ENCODE measurements at places on chromosomes 1 and 21.

GRCh38 chr21:44618504-44618903 is 6.6 kb downstream of the KRTAP10-8 start:
- DNase-seq = no peak

DNA sequence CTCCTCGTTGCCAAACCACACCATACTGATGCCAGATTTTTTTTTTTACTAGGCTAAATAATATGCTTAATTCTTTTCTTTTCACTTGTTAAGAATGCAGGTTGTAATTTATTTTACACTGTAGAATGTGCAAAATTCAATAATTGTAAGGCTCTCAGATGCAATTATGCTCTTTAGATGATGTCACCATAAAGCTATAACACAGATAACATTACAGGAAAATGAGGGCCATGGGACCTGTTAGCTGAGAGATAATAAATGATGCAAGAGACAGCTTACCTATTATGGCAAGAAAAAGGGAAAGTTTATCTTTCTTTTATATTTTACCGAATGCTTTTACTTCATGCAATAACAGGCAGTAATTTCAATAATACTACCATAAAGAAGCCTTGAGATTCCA is 35.4 kb downstream of the CHRM3 start:
- DNase-seq = no peak

GRCh38 chr1:73593364-73593763 is 604.6 kb downstream of the LRRIQ3 start:
- DNase-seq = no peak

- no peak for DNase-seq
Observed at GRCh38 chr21:14768042-14768441, 221.9 kb upstream of the SAMSN1 start.

GRCh38 chr1:147758379-147759100 is 1.9 kb downstream of the GJA5 start:
- no peak for DNase-seq

DNA sequence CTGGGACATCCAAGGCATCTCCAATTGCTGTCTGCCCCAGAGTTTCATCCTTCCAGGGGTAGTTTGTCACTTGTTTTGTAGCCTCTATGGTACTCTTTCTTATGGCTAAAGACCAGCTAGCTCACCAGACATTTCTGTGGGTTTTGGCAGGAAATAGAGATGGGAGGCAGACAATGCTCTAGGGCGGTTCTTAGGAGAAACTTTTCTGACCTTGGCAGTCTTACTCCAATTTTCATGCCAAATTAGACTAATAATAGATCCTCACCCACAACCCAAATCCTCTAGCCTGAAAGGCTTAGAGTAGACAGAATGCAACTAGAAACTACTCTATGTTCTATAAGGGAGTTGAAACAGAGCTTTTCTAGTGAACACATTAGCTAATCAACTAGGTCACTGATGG is 69.8 kb downstream of the LRIG2 start:
- DNase-seq = no peak

DNA sequence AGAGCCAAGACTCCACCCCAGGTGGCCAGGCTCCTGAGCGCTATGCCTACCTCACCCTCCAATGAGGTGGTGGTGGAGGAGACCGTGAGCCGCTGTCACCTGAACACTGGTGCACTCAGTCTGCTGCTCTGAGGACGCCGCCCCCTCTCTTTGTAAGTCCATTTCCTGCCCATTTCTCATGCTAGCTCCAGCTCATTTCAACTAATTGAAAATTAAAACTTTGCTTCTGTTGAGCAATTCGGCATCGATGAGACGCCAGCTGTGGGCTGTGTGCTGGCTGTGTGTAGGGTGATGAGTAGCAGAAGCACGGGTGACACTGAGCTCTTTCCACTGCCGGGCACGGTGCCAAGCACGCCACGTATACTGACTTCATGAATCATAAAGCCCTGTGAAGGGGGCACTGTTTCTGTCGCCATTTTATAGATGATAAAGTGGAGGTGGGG is 11.2 kb downstream of the TNFRSF1B start:
- no peak for DNase-seq

- DNase-seq = no peak
Observed at GRCh38 chr1:186244825-186245224, 130.2 kb downstream of the TPR start.

- no peak for DNase-seq
Observed at GRCh38 chr1:24490101-24490781, 12.4 kb upstream of the RCAN3 start.

- no peak for DNase-seq
Observed at GRCh38 chr21:41927727-41928409, 25.9 kb downstream of the C2CD2 start.

DNA sequence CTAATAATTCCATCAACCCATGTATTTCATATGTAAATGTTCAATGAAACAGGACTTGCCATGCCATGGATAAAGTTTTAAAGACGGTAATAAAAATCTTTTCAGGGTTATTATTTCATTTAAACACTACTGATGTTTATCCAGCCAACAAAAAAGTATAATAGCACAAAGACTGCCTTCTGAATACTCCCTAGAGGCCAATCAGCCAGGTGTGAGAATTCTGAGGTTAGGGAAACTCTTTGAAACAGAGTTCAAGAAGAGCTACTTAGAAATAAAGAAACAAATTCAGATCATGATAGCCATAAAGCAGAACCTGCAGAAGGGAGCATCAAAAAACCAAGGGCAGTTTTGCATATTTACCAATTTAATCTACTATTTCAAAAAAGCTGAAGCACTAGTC is 48.7 kb downstream of the AKT3 start:
- DNase-seq = no peak

DNA sequence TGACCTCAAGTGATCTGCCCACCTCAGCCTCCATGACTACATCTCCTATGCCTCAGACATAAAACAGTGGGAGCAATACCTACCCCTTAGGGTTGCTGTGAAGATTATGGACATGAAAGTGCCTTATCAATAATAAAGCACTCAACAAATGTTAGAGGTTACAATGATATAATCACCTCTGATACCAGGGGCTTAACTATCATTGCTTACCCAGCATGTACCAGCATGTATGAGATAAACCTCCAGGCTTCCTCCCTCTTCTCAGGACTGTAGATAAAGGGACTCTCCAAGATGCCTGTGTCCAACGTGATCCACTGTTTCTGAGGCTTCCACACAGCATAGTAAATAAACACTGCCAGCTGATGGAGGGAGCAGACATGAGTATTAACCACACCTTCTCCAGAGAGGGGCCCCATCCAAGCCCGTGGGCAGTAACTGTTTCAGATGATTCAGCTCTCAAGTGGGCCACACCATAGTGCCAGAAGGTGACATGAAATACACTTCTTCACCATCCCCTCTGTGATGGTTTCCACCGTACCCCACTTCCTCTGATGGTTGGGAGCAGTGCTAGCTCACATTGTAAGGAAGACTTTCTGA is 26.2 kb downstream of the RHBDL2 start:
- DNase-seq = no peak

DNA sequence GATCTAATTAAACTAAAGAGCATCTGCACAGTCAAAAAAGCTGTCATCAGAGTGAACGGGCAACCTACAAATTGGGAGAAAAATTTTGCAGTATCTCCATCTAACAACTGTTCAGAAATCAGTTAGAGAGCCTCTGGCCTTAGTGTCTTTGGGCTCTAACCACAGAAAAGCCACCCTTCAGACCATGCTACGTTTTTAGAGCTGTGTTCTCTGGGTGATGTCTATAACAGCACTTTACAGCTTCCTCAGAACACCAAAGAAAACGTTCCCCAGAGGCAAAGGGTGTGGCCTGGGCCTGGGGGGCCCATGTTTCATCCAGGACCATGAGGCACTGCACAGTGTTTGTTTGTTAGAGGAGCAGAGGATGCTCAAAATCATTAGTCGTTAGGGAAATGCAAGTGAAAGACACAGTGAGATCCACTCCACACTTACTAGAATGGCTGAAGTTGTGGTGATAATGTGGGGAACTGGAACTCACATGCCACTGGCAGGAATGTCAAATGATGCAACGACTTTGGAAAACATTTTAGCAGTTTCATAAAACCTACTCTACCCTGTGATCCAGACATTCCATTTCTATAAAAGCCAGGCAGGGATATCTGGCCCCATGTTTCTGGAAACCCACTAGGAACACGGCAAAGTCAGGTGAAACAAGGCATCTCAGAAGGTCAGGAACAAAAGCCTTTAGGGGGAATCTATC is 250.4 kb upstream of the HOOK1 start:
- DNase-seq = no peak

DNA sequence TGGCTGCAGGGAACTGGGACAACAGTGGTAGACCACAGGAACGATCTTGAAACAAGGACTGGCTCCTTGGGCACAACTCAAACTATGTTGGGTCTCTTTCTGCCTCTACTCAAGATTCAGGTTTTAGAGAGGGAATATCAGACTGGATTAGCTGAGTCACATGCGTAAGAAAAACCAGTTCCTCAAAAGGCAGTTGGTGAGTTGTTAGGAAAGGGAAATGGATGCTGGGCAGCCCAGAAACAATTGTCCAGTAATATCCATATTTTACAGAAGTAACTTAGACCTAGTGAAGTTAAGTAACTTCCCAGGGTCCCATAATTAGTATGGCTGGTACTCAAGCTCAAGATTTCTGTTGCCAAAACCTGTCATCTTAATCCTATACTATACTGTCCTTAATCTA is 27.0 kb upstream of the TMEM39B start:
- no peak for DNase-seq

GRCh38 chr1:75559136-75559535 is 51.8 kb downstream of the SLC44A5 start:
- DNase-seq = no peak

- DNase-seq = no peak
Observed at GRCh38 chr21:35737449-35737848, 322.9 kb downstream of the SETD4 start.

DNA sequence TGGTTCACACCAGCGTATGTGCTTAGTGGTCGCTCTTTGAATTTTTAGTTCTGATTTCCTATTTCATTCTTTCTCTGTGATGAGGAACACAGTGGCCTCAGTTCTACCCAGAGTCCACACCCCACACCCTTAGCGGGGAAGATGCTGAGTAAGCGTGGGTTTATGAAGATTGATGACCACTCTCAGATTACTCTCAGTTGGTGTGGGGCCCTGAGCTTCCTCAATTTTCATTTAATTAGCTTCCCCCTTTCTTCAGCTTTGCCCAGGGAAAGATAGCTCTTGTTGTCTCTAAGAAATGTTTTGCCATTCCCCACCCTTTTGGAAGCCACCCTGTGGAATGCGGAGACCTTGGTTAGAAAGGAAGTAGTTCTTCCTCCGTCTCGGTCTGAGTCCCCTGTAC is 299.9 kb upstream of the PROX1 start:
- no peak for DNase-seq

DNA sequence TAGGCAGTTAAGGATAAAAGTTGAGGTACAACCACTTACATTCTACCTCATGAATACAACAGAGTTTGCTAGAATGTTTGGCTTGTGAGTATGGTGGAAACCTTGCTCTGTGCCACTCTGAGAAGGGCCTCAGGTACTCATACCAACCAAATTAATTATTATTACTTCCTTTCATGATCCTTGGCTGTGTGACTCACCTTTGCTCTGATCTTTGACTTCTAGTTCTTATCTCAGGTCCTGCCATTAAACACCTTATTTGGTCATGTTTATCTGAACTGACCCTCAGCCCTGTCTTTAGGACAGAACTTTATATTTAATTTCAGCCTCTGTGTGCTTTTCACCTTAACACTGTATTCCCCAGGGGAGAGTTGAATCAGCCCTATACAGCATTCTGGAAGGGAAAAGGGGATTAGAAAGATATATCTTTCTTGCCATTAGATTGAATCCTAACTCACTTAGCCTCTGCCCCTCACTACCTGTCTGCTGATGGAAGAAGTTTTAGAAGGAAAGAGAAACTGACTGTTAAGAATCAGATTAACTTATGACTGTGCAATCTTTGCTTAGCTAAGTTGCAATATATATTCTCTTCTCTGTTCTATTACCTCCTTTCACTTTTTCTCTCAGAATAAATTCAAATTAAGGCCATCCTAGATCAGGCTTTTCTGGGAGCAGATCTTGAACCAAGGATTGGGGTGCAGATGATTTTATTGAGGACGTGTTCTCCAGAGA is 260.4 kb upstream of the DPYD start:
- no peak for DNase-seq

DNA sequence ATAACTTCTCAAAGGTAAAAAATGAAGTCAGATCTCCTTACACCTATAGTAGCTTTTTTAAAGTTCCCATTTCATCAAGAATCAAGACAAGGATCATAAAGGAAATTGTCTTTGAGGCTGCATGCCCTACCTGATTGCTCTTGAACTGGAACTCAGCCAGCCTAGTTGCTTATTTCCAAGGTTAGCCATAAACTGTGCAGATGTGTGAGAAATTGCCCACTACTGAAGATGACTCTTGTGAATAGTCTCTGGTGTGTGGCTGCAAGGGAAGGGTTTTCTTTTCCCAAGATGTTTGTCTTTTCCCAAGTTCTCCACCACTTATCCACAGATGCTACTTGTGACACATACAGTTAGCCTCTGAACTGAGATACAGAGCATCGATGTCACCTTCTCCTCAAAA is 81.7 kb upstream of the DUSP10 start:
- no peak for DNase-seq

DNA sequence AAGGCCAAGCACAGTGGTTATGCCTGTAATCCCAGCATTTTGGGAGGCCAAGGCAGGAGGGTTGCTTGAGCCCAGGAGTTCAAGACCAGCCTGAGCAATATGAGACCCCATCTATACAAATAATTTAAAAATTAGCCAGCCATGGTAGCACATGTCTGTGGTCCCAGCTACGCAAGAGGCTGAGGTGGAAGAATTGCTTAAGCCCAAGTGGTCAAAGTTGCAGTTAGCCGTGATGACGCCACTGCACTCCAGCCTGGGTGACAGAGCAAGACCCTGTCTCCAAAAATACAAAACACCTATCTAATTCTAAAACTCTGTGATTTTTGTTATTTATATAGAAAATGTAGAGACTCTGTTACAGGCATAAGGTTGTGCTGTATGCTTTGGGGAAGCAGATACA is 44.2 kb upstream of the ZYG11A start:
- DNase-seq = no peak

DNA sequence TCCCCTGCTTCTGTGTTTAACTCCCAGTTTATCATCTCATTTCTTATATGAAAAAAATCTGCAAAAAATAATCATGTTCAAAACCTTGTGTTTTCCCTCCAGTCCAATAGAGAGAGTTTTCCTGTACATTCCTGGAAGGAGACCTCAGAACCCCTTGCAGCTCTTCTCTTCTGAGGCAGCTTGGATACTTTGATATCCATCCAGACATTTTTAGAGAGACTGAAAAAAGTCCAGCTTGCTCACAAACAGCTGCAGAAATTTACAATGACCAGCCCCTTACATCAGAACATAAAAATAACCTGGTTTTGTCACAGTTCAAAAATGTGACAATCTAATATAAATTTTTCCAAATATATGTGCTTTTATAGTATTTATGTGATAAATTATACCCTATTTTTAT is 73.3 kb upstream of the C1orf115 start:
- no peak for DNase-seq

GRCh38 chr1:202976633-202977032 is 9.6 kb upstream of the CYB5R1 start:
- no peak for DNase-seq
